ENCODE measurements at places on chromosomes 11 and 22.

- no peak for DNase-seq
Observed at GRCh38 chr11:57471496-57471895, 11.2 kb downstream of the RTN4RL2 start.

GRCh38 chr11:45253640-45254039 is 32.5 kb downstream of the SYT13 start:
- no peak for DNase-seq

DNA sequence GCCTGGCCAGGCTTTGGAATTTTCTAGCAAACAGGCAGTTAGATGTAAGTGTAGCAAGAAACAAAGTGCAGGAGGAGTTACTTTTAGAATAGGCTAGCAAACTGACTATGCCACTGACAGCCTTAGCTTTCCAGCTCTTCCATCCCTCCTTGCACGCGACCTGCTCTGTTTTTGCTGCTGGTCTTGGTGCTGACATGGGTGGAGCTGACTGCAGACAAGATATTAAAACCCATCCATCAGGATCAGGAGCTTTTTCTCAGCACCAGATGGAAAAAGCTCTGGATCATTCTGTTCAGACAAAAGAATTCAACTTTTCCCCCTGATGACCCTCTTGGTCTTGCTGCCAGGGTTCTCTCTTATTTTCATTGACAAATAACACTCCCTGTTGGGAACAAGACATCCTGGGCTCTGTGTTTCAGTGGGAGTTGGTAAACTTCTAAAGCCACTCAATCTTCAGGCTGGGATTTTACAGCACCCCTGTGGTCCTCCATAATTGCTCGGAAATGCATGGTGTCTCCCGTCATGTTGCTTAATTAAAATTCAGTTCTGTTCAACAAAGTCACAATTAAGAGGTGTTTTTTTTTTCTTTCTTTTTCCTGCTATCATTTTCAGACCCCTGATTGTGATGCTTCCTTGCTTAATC is 240.0 kb upstream of the LARGE1 start:
- DNase-seq, result no peak

GRCh38 chr11:2277933-2278523 is 7.6 kb upstream of the ASCL2 start:
- no peak for DNase-seq
